Right lobe of liver (tissue), 6 donors: ENCODE measurements at places on chromosomes 1 and 21. TPM values are rescaled to one million over a fixed set of nuclear protein-coding genes. Genes with fewer than 3 reads are reported as not detected.

- no peak for DNase-seq
Observed at GRCh38 chr1:154816937-154817336, 53.1 kb downstream of the KCNN3 start.

- peak; percentile 41 for DNase-seq
Observed at GRCh38 chr1:209190591-209191261, 392.8 kb upstream of the CAMK1G start.

PRR9 gene
- total RNA-seq = not detected

GSTM3 gene
- total RNA-seq = 2.3 TPM

DNA sequence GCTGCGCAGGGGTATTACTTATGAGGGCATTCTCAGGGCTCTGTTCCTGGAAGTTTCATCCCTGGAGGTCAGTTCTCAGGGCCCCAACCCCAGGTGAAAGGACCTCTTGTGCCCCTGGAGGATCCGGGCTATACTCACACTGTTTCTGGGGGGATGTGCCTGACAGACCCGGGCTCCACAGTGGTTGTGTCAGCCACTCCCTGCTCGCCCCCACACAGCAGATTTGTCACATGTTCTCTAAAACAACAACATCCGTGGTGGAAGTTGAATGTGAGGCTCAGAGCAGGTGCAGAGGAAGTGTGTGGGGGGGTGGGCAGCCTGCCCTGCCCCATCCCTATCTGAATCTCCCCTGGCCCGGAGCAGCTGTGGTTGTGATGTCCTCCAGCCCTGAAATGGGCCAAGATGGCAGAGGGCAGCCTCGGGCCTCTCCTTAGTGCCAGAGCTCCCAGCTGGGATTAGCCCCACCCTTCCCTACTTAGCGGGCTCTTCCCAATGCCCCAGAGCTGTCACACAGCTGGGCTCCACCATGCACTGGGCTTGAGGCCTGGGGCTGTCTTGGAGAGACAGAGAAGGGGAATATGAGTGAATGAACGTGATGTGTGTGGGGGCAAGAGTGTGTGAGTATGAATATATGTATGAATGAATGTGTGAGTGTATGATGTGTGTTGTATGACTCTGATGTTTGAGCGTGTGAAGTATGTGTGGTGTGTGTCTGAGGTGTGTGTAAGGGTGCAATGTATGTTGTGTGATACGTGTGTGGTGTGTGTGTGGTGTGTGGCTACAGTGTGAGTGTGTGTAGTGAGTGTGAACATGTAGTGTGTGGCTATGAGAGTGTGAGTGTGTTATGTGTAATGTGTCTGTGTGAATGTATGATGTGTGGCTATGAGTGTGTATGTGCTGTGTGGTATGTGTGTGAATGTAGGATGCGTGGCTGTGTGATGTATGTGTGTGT is 1.5 kb upstream of the FCMR start:
- no peak for DNase-seq

GRCh38 chr1:244796719-244797406 is 38.6 kb upstream of the COX20 start:
- peak; percentile 70 for DNase-seq

DNA sequence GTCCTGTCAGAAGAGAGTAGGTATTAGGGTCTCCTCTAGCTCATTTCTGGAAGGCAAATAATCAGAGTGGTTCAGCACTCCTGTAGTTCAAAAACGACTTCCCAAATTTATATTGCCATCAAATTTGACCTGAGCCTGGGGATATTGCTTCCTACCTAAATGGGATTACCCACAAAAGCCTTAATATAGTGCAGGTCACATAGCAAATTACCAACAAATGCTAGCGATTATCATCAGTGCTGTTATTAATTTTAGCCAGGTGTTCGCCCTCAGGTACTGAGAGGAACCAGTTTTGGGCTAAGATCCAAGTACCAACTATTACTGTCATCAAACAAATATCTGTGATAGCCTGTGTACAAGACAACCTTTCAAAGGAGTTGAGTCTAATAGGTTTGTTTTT is 661.8 kb upstream of the PTBP2 start:
- no peak for DNase-seq

GRCh38 chr1:245118806-245119205 is 36.0 kb upstream of the KIF26B start:
- DNase-seq = no peak

- peak; percentile 52 for DNase-seq
Observed at GRCh38 chr1:25572708-25573590, 29.5 kb downstream of the LDLRAP1 start.

PTGFR gene
- total RNA-seq = 2.5 TPM

DNA sequence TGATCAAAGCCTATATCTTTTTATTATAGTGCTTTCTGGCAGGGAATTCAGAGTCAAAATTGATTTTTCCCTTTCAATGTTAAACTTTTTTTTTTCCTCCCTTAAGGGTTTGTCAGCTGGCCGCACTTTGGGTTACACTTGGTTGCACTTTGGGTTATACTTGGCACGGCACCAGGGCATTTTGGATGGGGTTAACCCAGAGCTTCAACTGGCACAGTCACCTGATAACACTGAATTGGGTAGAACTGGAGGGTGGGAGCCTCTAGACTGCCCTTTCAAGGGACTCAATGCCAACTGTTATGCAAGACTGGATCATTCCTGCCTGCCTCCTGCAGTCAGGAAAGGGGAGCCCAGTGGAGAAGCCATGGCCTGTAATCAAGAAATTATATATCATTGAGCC is 211.5 kb downstream of the KCNJ6 start:
- peak; percentile 92 for DNase-seq

GRCh38 chr1:228088586-228089498 is 6.3 kb downstream of the ARF1 start:
- DNase-seq = no peak

GRCh38 chr1:213269829-213270228 is 218.8 kb downstream of the RPS6KC1 start:
- no peak for DNase-seq

DNA sequence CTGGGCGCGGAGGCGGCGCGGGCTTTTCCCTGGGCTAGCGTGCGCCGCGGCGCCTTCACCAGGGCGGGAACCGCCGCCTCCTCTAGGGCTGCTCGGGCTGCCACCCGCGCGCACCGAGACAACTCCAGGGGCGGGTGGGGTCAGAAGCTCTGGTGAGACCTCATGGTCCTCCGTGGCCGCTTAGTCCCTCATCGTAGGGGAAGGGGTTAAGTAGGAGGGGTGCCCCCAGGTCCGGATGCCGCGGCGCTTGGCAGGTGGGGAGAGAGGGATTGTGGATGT is 559 bp downstream of the SERTAD4 start:
- DNase-seq = no peak

- no peak for DNase-seq
Observed at GRCh38 chr1:202599669-202600431, 110.4 kb downstream of the SYT2 start.

GRCh38 chr1:59903141-59903754 is 23.3 kb downstream of the CYP2J2 start:
- DNase-seq = no peak

DNA sequence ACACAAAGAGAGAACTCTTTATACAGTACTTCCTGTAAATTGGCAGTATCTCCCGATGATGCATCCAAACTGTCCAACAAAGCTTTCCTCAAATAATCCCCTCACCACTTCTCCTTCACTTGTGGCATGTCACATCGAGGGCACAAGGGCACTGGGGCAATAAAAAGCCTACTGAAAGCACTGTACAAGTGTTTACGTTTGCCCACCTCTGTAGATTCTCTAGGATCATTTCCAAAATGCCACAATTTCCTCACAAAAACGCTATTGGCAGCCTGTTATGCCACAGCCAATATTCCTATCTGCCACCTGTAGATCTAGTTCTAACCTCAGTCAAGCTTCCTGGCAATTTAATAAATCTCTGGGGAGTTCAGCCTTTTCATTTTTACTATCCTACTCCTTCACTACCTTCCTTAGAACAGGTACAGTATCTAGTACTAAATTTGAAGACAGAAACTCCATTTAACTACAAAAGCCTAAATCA is 39.9 kb downstream of the HNRNPR start:
- DNase-seq = no peak

GRCh38 chr1:68383092-68383491 is 66.7 kb downstream of the RPE65 start:
- no peak for DNase-seq

NES gene
- 4.5 TPM for total RNA-seq

DNA sequence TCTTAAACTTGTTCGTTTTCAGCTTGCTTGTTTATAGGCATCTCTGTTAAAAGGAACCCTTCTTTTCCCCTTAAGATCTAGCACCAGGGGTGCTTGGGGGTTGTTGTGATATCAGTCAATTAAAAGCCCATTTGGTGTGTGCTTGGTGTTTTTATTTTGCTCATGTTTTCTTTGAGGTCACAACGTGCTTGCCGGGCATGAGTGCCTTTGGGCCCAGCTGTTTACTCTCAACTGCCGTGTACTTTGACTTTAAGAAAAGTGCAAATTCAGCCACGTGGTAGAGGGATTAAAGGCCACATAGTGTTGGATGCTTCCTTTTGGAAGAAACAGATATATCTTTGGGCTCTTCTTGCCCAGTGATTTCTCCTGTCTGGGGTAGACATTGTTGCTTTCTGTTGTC is 10.5 kb downstream of the ARID1A start:
- DNase-seq = peak; percentile 39

DNA sequence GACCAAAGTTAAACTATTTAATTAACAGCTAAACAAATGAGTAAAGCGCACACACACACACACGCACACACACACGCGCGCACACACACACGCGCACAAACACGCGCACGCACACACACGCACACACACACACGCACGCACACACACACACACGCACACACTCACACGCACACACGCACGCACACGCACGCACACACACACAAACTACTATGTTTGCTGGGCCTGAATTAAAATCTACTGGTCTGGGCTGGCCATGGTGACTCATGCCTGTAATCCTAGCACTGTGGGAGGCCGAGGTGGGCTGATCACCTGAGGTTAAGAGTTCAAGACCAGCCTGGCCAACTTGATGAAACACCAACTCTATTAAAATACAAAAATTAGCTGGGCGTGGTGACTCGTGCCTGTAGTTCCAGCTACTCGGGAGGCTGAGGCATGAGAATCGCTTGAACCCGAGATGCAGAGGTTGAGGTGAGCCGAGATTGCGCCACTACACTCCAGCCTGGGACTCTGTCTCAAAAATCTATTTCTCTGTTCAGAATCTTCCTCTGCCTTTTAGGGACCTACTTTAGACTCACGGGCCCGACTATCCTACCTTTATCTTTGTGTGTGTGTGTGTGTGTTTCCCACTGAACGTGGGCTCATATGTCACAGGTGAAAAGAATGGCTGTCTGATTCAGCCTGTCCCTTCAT is 37.5 kb upstream of the DNAJC11 start:
- DNase-seq = no peak

TDRD5 gene
- total RNA-seq = not detected

DNA sequence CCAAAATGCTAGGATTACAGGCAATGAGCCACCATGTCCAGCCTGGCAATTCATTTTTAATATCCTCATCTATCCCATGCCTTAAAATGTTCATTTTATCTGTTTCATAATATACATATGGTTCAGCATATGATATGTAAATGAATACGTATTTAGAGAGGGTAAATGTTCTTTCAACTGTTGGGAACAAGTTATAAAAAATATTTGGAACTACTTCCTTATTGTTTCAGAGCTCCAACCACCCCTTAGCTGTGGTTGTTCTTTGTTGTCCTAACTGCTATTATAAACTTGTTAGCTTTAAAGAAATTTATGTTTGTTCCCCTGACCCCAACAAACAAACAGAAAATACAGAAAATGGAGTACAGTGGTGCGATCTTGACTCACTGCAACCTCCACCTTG is 14.5 kb downstream of the MCOLN2 start:
- DNase-seq = no peak

DNA sequence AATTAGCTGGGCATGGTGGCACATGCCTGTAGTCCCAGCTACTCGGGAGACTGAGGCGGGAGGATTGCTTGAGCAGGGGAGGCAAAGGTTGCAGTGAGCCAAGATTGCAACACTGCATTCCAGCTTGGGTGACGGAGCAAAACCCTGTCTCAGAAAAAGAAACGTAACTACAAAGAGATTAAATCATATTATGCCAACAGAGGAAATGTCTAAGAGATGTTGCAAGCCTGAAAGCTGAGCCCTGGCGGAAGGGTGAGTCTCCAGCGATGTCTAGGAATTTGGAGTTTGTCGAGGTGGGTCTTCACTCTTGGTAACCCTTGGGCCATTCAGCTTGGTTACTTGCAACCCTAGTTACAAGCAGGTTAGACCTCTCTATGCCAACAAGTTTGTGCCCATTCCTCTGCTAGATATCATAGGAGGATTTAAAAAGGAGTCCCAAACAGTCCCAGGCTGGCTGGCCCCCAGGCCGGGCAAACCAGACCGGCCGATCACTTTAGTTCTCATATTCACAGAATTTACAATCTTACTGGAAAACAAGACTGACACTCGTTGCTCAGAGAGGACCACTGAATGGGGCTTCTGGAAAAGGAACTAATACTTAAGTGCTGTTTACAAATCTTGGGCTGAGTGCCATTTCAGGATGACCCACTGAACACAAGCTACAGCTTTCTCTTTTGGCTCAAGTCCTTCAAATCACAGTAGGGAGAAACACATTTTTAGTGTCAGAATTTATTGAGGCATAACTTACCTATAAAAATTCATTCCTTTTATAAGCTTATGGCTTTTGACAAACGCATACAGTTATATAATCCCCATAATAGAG is 27.1 kb downstream of the SLC30A1 start:
- DNase-seq = no peak

SH3D21 gene
- 1.2 TPM for total RNA-seq

- no peak for DNase-seq
Observed at GRCh38 chr1:166603296-166603695, 236.0 kb upstream of the POGK start.

- DNase-seq = no peak
Observed at GRCh38 chr1:48526008-48526710, 54.2 kb upstream of the SPATA6 start.

DNA sequence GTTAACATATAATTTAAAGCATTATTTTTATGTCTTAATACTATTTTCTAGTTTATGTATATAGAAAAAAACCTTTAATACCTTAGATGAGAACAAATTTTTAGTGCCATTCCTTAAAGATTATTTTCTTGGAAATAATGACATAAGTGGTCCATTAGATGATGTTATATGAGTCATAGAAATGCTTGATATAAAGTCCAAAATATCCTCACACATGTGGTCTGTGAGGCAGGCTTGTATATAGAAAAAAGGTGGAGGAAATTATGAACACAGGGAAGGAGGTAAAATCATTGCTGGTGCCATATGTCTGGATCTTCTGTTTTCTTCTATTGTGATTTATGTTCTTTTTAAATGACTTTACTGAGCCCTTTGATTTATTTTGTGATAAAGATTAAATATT is 79.3 kb downstream of the MAP3K7CL start:
- DNase-seq = no peak

DNA sequence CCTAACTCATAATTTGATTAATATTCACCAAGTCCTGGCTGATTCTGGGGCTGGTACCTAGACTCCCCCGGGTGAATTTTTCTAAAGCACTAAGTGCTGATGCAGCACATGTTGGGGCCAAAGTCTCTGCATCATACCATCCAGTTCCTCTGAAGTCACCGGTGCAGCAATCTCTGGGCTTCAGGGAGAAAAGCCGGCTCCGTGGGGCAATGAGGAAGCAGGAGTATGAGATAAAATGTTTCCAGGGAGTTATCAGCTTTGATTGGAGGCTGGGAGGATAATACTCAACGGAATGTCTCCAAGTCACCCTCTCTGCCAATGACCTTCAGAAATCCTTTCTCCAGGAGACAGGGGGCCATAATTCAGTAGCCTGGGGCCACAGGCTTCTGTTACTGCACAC is 1.2 kb downstream of the FCAMR start:
- DNase-seq = peak; percentile 60

AVPR1B gene
- not detected for total RNA-seq

GJB3 gene
- total RNA-seq = 0.90 TPM

DCAF6 gene
- total RNA-seq = 48.4 TPM

GRCh38 chr1:202710070-202711045 is at the start of gene SYT2:
TSS of gene SYT2 (minus strand) at chr1:202710454. CDS start at chr1:202605772, 104,682 bp downstream.
- no peak for DNase-seq
